Activated CD8-positive, alpha-beta T cell treated with anti-CD3 and anti-CD28 coated beads for 36 hours (primary cell): ENCODE measurements at places on chromosomes 5 and 9. TPM values are rescaled to one million over a fixed set of nuclear protein-coding genes. Genes with fewer than 3 reads are reported as not detected.

- H3K4me1 ChIP-seq, result no peaks in the 10 kb centered on the region
- no peak overlapping the region for H3K27ac ChIP-seq
- DNase-seq, result no peak
- no peaks in the 10 kb centered on the region for H3K27me3 ChIP-seq
- H3K36me3 ChIP-seq, result no peaks in the 10 kb centered on the region
Measured at GRCh38 chr5:54702470-54702869, 184.9 kb downstream of the SNX18 start.

DNA sequence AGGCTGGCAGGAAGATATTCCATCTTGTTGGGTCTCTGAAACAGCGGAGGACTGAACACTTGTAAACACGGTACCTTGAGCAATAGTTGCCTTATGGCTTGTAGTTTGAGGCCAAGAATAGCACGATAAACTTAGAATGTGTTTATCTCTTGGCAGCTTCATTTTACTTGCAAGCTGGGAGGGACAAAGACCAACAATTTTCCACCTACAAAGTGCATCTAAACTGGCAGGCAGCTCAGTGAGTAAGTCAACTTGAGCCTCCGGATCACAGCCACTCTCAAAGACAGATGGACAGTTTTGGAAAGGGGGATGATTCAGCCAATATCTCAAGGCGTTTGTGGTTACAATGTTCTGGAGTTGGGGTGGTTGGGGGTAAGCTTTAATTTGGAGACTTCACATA, 652.6 kb downstream of the CETN3 start:
- H3K4me1 ChIP-seq, result no peaks in the 10 kb centered on the region
- no peak overlapping the region for H3K27ac ChIP-seq
- no peak for DNase-seq
- no peaks in the 10 kb centered on the region for H3K36me3 ChIP-seq
- H3K4me3 ChIP-seq, result no peak overlapping the region
- H3K27me3 ChIP-seq, result no peaks in the 10 kb centered on the region

- no peaks in the 10 kb centered on the region for H3K4me1 ChIP-seq
- H3K4me3 ChIP-seq, result no peak overlapping the region
- H3K27me3 ChIP-seq, result peaks cover 16% of the 10 kb centered on the region
- no peaks in the 10 kb centered on the region for H3K36me3 ChIP-seq
- H3K27ac ChIP-seq, result no peak overlapping the region
Measured at GRCh38 chr9:130973686-130974281, 34.7 kb upstream of the FIBCD1 start.

DNA sequence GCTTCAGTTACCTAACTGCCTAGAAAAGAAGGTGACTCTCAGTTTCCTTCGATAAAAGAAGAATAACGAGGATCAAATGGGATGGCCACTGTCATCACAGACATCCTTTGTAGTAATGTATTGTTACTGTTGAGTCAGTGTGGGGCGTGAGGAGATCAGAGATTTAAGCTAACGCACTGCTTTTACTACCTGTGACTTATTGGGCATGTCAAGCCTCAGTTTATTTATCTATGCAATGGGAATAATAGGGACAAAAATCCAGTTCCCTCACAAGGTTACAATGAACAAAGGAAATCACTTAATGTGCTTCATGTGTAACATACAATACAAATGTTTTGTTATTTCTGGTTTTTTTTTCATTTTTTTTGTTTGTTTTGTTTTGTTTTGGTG, 255 bp upstream of the TRPM6 start:
- no peaks in the 10 kb centered on the region for H3K36me3 ChIP-seq
- no peak overlapping the region for H3K27ac ChIP-seq
- H3K27me3 ChIP-seq, result peaks cover 39% of the 10 kb centered on the region
- peaks cover 6% of the 10 kb centered on the region for H3K4me1 ChIP-seq
- no peak overlapping the region for H3K4me3 ChIP-seq

DNA sequence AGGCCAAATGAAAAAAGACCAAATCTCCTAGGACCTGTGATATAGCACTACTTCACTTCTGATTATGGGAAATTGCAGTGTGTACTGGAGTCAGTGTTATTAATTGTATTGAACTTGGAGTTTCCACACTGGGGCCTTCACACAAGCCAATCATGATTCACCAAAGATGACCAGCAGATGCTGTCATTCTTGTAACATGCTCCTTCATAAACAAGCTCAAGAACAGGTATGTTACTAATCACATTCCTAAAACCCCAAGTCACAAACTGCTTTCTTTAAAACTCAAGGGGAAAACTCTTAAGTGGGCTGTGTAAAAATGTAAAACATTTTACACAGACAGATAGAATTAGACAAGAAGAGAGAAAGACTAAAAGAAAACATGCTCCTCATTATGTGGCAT, 5.6 kb downstream of the KLHL3 start:
- H3K4me1 ChIP-seq, result peaks cover 42% of the 10 kb centered on the region
- H3K27ac ChIP-seq, result no peak overlapping the region
- no peaks in the 10 kb centered on the region for H3K27me3 ChIP-seq
- no peaks in the 10 kb centered on the region for H3K36me3 ChIP-seq
- no peak for DNase-seq

TPPP gene
- 0.18 TPM for total RNA-seq

STPG3 gene
- not detected for total RNA-seq

DNA sequence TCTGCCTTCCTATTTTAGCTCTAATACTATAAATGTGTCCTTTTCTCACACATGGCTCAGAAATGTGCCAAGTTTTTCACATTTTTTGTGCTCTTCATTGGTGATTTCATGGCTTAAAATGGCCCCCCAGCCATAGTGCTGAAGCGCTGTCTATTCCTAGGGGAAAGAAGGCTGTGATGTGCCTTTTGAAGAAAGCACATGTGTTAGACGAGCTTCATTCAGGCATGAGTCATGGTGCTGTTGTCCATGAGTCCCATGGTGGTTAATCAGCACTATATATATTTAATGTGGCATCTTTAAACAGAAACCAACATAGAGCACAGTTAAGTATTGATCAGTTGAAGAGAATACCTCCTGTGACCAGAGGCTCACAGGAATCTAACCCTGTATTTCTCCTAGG, 55.8 kb downstream of the PDE8B start:
- no peak for DNase-seq
- H3K27me3 ChIP-seq, result peaks cover 6% of the 10 kb centered on the region
- no peak overlapping the region for H3K4me3 ChIP-seq
- H3K4me1 ChIP-seq, result no peaks in the 10 kb centered on the region
- no peaks in the 10 kb centered on the region for H3K36me3 ChIP-seq

DNA sequence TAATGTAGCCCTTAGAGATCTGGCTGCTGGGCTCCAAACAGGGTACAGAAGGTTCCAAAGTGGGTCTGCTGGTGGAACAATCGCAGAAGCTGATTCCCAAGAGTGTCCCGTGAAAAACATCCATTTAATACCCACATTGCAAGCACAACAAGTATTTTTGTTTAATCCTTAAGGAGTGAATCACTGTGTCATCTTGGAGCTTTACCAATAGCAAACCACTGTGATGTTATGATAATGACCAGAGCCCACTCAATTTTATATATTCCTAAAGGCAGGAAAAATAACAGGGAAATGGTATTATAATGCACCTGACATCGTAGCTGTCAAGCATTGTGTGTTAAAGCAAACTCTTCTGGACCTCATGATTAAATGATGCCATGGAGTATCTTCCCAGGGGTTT, 291.9 kb downstream of the FBXL7 start:
- DNase-seq, result no peak
- no peaks in the 10 kb centered on the region for H3K4me1 ChIP-seq
- no peaks in the 10 kb centered on the region for H3K36me3 ChIP-seq
- no peak overlapping the region for H3K27ac ChIP-seq
- no peak overlapping the region for H3K4me3 ChIP-seq

ANAPC2 gene
- total RNA-seq, result 38.6 TPM

NR3C1 gene
- total RNA-seq, result 55.6 TPM

AIF1L gene
- 0.72 TPM for total RNA-seq

DNA sequence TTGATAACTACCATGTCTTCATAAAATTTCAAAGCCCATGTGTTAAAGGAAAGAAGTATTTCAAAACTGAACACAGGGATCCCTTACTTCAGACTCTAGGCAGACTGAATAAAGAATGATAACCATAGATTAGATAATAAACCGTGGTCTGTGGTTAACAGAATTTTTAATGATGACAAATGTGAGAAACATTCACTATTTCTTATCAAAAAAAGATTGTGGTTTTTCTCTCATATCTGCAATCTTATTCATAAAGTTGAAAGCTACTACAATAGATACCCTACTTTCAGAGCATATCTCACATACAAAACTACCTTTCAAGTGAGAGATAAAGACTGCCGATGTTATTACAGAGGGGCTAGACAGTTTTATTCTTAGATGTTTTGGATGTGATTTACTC, 816.8 kb upstream of the DMAC1 start:
- peaks cover 1% of the 10 kb centered on the region for H3K27me3 ChIP-seq
- DNase-seq, result no peak
- no peaks in the 10 kb centered on the region for H3K36me3 ChIP-seq
- H3K27ac ChIP-seq, result no peak overlapping the region

DNA sequence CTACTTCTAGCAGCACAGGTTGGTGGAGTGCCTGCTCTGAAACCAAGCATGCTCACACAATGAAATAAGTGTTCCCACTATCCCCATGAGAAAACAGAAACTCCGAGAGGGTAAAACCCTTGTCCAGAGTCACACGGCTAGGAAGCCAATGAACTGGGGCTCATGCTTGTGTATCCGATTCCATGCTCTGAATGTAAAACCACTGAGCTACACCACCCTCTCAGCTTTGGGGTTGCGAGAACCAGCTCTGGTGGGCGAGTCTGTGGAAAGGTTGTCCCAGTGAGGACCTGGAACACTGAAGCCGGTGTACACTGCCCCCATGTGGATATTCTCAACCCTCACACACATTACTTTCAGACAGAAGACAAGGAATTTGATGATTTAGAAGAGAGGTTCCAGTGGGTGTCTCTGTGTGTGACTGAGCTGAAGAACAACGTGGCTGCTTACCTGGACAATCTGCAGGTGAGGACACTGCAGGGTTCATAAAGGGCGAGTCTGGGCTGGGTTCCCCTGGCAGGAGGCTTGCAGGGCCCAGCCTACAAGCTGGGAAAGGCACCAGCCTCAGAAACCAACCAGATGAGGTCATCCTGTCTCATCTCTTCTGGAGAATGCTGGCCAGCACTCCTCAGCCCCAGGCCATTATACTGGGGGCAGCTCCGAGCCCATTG, 37.4 kb downstream of the ARHGEF37 start:
- H3K27me3 ChIP-seq, result peaks cover 3% of the 10 kb centered on the region
- peaks cover 7% of the 10 kb centered on the region for H3K4me1 ChIP-seq
- no peaks in the 10 kb centered on the region for H3K36me3 ChIP-seq
- DNase-seq, result peak; percentile 52
- H3K27ac ChIP-seq, result no peak overlapping the region
- no peak overlapping the region for H3K4me3 ChIP-seq

DNA sequence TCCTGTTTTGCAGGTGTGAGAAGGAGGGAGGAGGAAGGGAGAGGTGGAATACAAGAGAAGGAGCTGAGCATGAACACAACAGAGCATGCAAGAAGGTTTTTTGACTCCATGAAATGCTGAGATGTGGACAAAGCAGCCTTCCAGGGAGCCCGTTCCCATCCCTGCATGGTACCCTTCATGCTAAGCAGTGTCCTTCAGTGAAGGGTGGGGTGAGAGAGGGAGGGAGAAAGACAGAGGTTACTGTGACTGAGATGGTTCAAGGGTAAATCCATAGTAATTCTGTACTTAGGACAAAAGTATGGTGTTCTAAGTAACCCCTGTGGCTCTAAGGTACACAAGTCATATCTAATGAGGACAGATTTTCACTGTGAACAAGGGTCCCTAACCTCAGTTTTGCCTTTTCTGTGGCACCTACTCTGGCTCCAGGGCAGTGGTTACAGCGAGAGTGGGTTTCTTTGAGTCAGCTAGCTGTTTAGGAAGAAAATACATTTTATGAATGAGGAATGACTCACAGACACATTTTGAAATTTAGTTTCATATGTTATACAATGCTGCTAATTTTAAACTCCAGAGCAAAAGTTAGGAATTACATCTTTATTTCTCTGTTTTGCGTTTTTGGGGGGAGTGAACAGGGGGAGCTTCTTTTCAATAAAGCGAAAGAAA, 184.9 kb upstream of the SLC12A2 start:
- H3K4me1 ChIP-seq, result peaks cover 9% of the 10 kb centered on the region
- H3K27ac ChIP-seq, result no peak overlapping the region
- H3K4me3 ChIP-seq, result no peak overlapping the region
- no peaks in the 10 kb centered on the region for H3K27me3 ChIP-seq
- no peaks in the 10 kb centered on the region for H3K36me3 ChIP-seq
- DNase-seq, result peak; percentile 41

GRCh38 chr5:147669169-147669869, 113.2 kb downstream of the JAKMIP2 start:
- no peak overlapping the region for H3K27ac ChIP-seq
- no peaks in the 10 kb centered on the region for H3K36me3 ChIP-seq
- no peaks in the 10 kb centered on the region for H3K27me3 ChIP-seq
- no peaks in the 10 kb centered on the region for H3K4me1 ChIP-seq

- no peak overlapping the region for H3K27ac ChIP-seq
- H3K36me3 ChIP-seq, result peaks cover 9% of the 10 kb centered on the region
- DNase-seq, result no peak
- no peaks in the 10 kb centered on the region for H3K27me3 ChIP-seq
Measured at GRCh38 chr9:19241728-19242127, 11.2 kb downstream of the DENND4C start.

GRCh38 chr9:133584167-133584558, 25.0 kb downstream of the FAM163B start:
- peaks cover 32% of the 10 kb centered on the region for H3K27me3 ChIP-seq
- no peak overlapping the region for H3K27ac ChIP-seq
- H3K4me3 ChIP-seq, result no peak overlapping the region
- no peak for DNase-seq
- peaks cover 2% of the 10 kb centered on the region for H3K4me1 ChIP-seq

DNA sequence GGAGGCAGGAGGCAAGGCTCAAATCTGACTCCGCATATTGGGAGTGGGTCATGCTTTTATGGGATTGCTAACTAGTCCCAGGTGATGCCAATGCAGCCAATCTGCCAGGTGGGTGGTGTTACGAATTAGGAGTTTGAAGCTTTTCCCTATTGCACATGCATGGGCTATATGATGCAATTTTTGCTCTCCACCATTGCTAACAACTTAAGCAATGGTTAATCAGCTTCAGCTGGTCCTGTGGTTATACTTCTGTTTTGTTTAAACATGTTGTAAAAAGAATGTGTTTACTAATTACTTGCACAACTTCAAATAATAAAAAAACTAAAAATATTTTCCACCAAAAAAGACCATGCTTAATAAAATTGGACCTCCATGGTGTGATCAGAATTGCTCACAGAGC, 55.7 kb downstream of the SHC3 start:
- H3K36me3 ChIP-seq, result peaks cover 2% of the 10 kb centered on the region
- H3K27me3 ChIP-seq, result peaks cover 23% of the 10 kb centered on the region
- no peak overlapping the region for H3K4me3 ChIP-seq
- no peak overlapping the region for H3K27ac ChIP-seq
- no peaks in the 10 kb centered on the region for H3K4me1 ChIP-seq

GRCh38 chr5:35461530-35461929, 156.1 kb upstream of the SPEF2 start:
- H3K4me1 ChIP-seq, result no peaks in the 10 kb centered on the region
- no peaks in the 10 kb centered on the region for H3K36me3 ChIP-seq
- peaks cover 17% of the 10 kb centered on the region for H3K27me3 ChIP-seq
- H3K27ac ChIP-seq, result no peak overlapping the region

DNA sequence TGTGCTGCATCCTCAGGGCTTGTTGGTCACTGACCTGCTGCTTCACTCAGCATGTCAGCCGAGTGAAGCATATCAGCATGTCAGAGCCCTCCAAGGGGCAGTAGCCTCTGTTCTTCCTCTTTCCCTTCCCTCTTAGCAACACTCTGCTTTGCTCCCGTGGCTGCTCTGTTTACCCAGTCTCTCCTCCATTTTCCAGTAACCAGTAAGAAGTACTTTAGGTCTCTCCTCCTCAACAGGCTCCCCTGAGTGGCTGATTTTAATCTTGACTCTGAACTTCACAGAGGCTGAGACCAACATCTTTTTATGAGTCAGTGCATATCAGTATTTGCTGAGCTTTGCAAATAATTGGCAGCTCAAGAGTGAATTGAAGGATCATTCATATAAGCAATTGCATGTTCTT, 18.6 kb upstream of the ADRB2 start:
- H3K4me1 ChIP-seq, result peaks cover 63% of the 10 kb centered on the region
- H3K27ac ChIP-seq, result no peak overlapping the region
- H3K36me3 ChIP-seq, result no peaks in the 10 kb centered on the region
- no peak overlapping the region for H3K4me3 ChIP-seq
